Forelimb muscle (tissue), 1 donor: ENCODE measurements at places on chromosomes 2 and 18. TPM values are rescaled to one million over a fixed set of nuclear protein-coding genes. Genes with fewer than 3 reads are reported as not detected.

GRCh38 chr2:174333017-174333371 lies 1.8 kb upstream of the SP9 start:
- no peak for DNase-seq

GRCh38 chr2:160317181-160318099 lies 117.4 kb upstream of the ITGB6 start:
- no peak for DNase-seq

- no peak for DNase-seq
These were observed 305.3 kb downstream of the TMX3 start for GRCh38 chr18:68409576-68409975.

The KCNG2 gene
- 0.46 TPM for polyA plus RNA-seq

DNA sequence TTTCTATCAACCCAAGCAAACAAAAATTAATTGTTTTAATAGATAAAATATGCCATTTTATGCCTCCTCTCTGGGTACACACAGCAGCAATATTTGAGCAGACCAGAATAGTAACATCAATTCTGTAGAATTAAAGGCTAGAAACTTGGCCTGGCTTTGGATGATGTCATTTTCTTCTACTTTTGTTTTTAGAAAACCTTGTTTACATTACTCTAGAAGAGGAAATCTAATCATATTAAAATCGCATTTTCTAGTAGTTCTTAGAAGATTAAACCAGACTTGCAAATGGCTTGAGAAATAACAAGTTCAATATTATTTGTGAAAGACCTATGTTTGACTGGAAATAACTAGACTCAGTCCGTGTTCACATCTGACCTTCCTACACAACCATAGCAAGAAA lies 102.3 kb upstream of the RFX8 start:
- DNase-seq, result no peak

DNA sequence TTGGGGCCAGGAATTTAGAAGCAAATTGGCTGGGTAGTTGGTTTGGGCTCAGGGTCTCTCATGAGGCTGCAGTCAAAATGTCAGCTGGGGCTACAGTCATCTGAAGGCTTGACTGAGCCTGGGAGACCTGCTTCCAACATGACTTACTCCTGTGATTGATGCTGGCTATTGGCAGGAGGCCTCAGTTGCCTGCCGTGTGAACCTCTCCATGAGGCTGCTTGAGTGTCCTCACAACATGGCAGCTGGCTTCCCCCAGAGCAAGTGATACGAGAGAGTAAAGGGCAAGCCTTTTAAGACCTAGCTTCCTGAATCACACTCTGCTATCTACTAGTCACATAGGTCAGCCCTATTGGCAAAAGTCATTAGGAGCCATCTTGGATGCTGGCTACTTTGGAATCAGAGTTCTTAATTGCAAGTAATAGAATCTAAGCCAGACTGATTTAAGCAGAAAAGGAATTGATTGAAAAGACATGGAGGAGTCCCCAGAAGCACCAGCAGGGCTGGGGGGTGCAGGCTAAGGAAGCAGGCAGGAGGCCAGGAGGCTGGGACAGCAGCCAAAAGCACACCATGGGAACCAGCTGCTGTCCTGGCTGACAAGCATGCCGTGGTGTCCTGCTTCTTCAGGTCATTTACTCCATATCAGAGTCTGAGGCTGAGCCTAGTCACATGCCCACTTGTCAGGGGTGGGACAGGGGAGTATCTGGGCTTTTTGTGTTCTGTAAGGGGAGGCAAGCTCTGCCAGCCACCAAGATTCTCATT lies 7.8 kb upstream of the GIGYF2 start:
- DNase-seq, result no peak

The IL36G gene
- 0.14 TPM for polyA plus RNA-seq

- DNase-seq, result no peak
These were observed 514 bp downstream of the PAX8 start for GRCh38 chr2:113278073-113278741.

GRCh38 chr2:34670482-34670881 lies 1071.4 kb upstream of the FAM98A start:
- no peak for DNase-seq

GRCh38 chr2:24418166-24418841 lies 58.0 kb upstream of the ITSN2 start:
- DNase-seq, result no peak

DNA sequence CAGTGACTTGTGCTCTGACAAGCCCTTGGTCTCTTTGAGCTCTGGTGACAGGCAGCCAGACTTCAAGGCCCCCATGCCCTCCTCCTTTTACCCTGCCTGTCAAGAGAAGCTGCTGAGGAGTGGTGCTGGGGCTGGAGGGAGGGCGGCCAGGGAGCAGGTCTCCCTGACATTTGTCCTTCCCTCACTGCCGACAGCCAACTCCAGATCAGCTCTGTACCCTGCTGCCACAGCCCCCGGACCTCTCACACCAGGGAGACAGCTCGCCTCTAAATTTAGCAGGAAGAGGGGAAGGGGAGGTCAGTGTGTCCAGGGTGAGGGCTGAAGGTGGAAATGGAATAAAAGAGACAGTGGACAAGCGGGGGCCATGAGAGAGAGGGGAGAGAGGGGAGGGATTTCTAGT lies 155.8 kb downstream of the TDRD15 start:
- no peak for DNase-seq

DNA sequence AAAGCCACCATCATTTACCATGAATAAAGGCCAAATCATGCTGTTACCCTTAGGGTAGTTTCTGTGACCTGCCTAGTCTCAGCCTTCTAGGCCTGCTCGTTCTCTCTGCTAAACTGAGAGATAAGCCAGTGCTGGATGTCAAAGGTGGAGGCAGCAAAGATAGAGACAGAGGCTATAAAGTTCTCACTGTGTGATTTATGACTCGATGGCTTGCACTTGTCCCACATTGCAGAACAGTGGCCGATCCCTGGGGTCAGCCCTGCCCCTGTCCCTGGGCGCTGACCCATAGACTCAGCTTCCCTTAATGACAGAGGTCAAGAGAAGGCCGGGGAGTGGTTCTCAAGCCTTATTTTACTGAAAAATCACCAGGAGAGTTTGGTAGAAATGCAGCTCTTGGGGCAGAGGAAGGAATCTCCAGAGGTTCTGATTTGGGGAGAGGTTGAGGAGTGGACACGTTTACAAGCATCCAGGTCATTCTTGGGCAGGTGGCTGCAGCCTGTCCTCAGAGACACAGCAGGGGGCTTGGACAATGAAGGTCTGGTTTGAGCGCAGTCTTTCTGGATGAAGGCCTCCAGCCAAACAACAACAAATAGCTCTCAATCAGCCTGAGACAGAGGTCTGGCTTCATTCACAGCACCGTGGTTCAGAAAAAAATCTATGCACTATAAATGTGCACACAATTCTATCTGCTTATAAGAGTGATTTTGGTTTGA lies 143.5 kb downstream of the ACKR3 start:
- DNase-seq, result no peak

The TRIM43 gene
- polyA plus RNA-seq, result not detected

DNA sequence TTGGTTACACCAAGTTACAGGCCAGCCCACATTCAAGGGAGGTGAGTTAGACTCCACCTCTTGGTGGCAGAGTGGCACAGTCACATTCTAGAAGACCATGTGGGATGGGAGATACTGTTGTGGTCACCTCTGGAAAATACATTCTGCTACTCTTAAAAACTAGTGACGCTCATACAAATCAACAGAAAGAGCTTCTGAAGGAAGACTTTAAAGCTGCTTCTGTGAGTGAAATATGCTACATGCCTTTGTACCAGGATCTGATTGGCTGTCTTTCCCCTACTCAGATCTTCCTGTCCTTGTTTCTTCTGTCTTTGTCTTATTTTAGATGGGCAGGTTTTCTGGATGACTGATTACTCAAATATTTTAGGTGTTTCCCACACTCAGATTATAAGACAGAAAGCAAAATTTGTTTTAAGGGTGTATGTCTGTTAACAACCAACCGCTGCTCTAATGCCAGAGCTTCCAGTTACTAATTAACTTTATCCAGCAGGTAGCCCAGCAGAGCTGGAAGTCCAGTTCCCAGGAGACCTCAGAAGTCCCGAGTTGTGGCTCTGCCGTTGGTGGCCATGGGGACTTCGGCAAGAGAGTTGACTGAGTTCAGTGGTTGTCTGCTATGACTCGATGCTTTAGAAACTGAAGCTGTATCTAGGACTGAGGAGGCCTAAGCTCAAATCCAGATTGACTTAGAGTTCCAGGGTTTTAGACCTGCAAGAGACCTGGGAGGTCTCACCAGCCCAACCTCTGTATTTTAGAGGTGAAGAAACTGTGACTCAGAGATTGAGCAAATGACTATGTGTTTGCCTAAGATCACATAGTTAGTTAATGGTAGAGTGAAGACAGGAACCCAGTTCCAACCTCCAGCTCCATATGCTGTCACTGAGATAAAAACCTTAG lies 7.4 kb downstream of the IL1R2 start:
- no peak for DNase-seq

GRCh38 chr2:69628325-69629021 lies 15.1 kb downstream of the AAK1 start:
- DNase-seq, result no peak

DNA sequence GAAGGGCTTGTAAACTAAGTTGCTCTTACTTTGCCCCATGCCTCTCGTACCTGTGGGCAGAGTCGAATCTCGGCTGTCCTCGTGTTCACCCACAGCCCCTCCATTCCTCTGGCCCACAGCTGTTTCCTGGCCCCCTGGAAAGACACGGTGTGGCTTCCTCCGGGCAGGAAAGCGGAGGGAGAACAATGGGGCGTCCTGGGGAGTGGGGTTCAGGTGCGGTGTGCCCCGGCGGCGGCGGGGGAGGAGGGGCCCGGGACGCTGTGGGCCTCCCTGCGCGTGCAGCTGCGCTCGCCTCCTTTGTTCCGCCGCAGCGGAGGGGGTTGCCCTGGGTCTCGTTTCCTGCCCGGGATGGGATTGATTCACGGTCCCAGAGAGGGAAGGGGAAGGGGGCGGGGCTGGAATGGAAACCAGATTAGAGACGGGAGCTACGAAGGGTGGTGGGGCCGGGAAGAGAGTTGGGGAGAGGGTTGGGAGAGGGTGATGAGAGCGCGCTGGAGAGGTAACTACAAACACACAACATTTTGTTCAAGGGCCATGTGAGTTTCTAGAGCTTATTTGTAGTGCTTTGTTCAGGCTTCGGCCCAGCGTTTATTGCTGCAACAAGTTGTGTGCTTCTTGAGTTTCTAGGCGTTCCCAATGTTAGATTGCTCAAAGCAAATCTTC lies 796 bp downstream of the MYO1B start:
- no peak for DNase-seq

The PDK1 gene
- 25.5 TPM for polyA plus RNA-seq

- DNase-seq, result peak; percentile 2
These were observed 401.1 kb upstream of the LRATD1 start for GRCh38 chr2:14231391-14231898.
